Bladder microvascular endothelial cell (primary cell): ENCODE measurements at places on chromosomes 4 and X. TPM values are rescaled to one million over a fixed set of nuclear protein-coding genes. Genes with fewer than 3 reads are reported as not detected.

Gene SCML2
- total RNA-seq, result 0.65 and 2.5 TPM in 2 replicates

Gene CSAG2
- not detected in 2 replicates for total RNA-seq

Gene SLC10A6
- 0.25 and 3.1 TPM in 2 replicates for total RNA-seq

Gene STS
- 1.8 and 4.2 TPM in 2 replicates for total RNA-seq

Gene XKRX
- total RNA-seq, result 0.06 TPM in 1 of 2 replicates, not detected in the other

Gene TMPRSS11E
- total RNA-seq, result not detected in 2 replicates

Gene CT45A1
- not detected in 2 replicates for total RNA-seq

Gene FTHL17
- total RNA-seq, result not detected in 2 replicates

Gene NDST3
- total RNA-seq, result 0.16 and 5.9 TPM in 2 replicates

Gene ZDHHC9
- total RNA-seq, result 9.2 and 27.5 TPM in 2 replicates

Gene DOCK11
- total RNA-seq, result 0.13 and 0.49 TPM in 2 replicates

Gene DMD
- total RNA-seq, result 0.32 and 5.9 TPM in 2 replicates

Gene PNMA6A
- 0.32 and 0.94 TPM in 2 replicates for total RNA-seq

Gene MEPE
- total RNA-seq, result not detected in 2 replicates

Gene NWD2
- total RNA-seq, result not detected in 2 replicates

Gene TAF7L
- 0.13 and 0.32 TPM in 2 replicates for total RNA-seq

Gene CHIC1
- total RNA-seq, result 3.9 and 11.1 TPM in 2 replicates

Gene DCAF4L1
- total RNA-seq, result under 0.01 and 0.19 TPM in 2 replicates

Gene PABPC1L2B
- total RNA-seq, result not detected in 2 replicates

Gene FAM9C
- total RNA-seq, result not detected in 2 replicates

Gene C4orf51
- total RNA-seq, result not detected in 2 replicates

Gene NUDT11
- total RNA-seq, result 1.1 and 1.2 TPM in 2 replicates

Gene SOX3
- not detected in 2 replicates for total RNA-seq

Gene INTU
- total RNA-seq, result 1.3 and 5.5 TPM in 2 replicates

Gene SPP1
- total RNA-seq, result 0.32 TPM in 1 of 2 replicates, not detected in the other

Gene FAM47A
- total RNA-seq, result not detected in 2 replicates

Gene IL9R
- 0.06 TPM in 1 of 2 replicates, not detected in the other for total RNA-seq

Gene CSN1S1
- not detected in 2 replicates for total RNA-seq

Gene PITX2
- total RNA-seq, result 0.16 TPM in 1 of 2 replicates, not detected in the other

Gene CYSLTR1
- 0.81 TPM in 1 of 2 replicates, not detected in the other for total RNA-seq

Gene MAGIX
- total RNA-seq, result 0.32 and 1.1 TPM in 2 replicates

Gene MAGEA8
- total RNA-seq, result not detected in 2 replicates
